ENCODE measurements at places on chromosomes 6 and 20.

DNA sequence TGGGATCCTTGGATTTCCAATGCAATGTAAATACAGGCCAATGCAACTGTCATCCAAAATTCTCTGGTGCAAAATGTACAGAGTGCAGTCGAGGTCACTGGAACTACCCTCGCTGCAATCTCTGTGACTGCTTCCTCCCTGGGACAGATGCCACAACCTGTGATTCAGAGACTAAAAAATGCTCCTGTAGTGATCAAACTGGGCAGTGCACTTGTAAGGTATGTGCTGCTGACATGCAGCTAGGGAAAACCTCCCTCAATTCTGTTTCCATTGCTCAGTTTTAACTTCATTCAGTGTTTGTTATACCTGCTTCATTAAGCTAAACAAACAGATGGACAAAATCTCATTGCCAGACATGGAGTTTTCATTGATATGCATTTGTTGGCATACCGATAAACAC, 397.1 kb downstream of the ARHGAP18 start:
- DNase-seq = no peak

- no peak for DNase-seq
These were observed 461.3 kb downstream of the GJA1 start for GRCh38 chr6:121896771-121897170.

DNA sequence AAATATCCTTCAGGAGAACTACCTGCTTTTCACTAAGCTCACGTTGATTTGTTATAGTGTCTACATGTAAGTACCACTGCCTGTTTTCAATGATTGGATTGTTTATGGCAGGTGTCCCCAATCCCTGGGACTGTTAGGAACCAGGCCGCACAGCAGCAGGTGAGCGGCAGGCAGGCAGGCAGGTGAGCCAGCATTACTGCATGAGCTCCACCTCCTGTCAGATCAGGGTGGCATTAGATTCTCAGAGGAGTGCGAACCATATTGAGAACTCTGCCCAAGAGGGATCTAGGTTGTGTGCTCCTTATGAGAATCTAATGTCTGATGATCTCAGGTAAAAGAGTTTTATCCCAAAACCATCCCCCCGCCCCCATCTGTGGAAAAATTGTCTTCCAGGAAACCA, 303.3 kb downstream of the EYA4 start:
- DNase-seq = no peak

DNA sequence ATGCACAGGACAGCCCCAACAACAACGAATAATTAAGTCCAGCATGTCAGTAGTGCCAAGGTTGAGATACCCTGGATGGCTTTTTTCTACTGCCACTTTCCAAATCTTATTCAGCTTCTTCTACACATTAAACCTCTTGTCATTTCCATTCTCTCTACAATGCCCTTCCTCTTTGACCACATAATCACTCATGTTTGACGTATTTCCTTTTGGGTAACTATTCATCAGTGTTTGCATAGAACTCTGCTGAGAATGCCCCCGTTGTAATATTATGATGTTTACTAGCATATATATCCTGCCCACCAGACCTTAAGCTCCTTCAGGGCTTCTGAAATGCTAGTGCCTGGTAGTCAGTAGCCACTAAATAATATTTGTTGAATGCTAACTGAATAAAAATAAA, 515.3 kb upstream of the RNF217 start:
- DNase-seq = no peak

GRCh38 chr6:134741200-134741536, 208.7 kb downstream of the ALDH8A1 start:
- no peak for DNase-seq

DNA sequence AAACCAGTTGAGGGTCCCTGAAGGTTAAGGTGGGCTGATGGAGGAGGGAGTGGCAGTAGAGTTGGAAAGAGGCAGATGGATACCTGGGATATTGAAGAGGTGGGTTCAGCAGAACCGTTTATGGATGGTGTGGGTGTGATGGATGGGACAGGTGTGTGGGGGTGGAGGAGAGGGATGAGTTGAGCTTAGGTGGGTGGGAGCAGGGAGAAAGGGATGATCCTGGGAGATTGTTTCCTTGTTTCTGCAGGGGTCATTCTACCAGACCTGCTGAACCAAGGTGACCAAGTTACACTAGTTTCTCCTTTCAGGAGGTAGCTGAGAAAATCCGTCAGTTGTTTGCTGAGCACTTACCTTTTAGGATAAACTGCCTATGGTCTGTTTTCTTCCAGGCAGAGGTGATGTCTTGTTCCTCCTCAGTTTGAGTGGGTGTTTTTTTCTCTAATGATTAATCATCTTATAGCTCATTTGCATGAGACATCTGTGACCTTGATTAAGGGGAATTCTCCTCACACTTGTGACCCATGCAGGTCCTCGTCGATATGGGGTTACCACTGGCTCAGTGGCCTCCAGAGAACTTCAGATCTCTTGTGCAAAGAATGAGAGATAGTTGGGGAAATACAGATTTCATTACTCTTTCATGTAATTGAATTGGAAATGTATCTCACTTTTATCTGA, 53.0 kb downstream of the FARS2 start:
- DNase-seq = no peak

DNA sequence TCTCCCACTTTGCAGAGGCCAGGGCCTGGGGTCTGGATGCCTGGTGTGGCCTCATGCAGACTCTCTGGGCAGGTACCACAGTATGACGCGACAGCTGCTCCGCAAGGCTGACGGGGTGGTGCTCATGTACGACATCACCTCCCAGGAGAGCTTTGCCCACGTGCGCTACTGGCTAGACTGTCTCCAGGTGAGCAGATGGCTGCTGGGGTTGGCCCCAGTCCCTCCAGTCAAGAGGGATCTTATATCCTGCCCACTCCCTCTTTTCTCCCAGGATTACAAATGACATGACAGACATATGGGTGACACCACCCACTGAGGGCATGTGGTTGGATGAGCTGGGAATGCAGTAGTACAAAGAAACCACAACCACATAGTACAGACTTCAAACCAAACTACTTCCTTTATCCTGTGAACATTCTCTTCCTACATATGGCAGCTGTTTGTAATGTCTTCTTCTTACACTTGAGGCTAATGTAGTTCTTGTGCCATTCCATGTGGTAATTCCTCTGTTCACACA, 29.9 kb downstream of the RAB44 start:
- peak; percentile 86 for DNase-seq

- DNase-seq = no peak
These were observed at the start of gene MOXD1 for GRCh38 chr6:132400883-132401617. Gene MOXD1 (minus strand): TSS chr6:132401475. CDS start chr6:132401426, 49 bp downstream.

DNA sequence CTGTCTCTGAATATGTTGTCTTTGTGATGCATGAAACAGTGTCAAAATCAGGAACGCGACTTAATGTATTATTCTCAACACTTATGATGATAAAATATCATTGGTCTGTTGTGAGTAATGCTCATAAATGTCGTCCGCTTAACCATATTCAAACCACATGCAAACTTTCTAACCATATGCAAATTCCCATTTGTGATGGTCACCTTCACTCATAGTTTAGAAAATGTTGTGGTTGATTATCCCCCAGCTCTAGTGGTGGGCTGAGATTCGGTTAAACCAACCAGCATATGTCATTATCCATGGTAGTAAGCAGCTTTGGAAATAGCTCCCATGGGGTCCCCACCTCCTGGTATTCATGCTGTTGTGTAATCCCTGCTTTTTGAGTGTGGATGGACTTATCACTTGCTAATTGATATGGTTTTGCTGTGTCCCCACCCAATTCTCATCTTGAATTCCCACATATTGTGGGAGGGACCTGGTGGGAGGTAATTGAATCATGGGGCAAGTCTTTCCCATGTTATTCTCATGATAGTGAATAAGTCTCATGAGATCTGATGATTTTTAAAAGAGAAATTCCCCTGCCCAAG, 360.0 kb upstream of the TSHZ2 start:
- no peak for DNase-seq

DNA sequence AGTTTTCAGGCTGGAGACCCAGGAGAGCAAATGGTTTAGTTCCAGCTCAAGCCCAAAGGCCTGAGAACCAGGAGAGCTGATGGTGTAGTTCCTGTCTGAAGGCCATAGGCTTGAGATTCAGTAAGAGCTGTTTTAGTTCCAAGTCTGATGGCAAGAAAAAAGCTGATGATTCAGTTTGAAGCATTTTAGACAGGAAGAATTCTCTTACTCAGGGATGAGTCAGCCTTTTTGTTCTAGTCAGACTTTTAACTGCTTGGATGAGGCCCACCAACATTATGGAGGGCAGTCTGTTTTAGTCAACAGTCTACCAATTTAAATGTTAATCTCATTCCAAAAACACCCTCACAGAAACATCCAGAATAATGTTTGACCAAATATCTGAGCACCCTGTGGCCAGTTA, 2.5 kb downstream of the ZSCAN26 start:
- DNase-seq = no peak

- DNase-seq = no peak
These were observed 74.7 kb upstream of the TNFAIP3 start for GRCh38 chr6:137792160-137793033.

DNA sequence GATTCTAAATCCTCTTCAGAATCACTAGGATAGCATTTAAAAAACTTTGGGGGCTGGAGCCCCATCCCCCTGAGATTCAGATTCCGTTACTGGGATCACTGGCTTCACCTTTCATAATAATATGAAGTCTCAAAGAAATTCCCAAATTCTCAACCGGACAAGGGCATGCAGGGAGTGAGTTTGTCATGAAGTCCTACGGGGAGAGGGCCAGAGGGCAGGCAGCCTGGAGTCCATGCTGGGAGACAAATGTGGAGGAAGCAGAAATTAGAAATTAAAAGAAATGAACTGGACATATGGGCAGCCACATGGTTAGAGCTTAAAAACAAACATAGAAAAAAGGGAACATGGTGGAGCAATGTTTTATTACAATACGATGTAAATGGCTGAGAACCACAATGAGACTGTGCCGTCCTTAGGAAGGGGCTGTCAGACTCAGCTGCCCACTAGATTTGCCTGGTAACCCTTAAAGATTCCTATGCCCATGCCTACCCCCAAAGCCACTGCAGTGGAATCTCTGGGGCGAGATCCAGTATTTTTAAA, 142.6 kb downstream of the CEBPB start:
- no peak for DNase-seq

- DNase-seq = no peak
These were observed 23.6 kb upstream of the WFDC2 start for GRCh38 chr20:45445805-45446562.

- DNase-seq = peak; percentile 75
These were observed 149.7 kb upstream of the TNFAIP3 start for GRCh38 chr6:137717074-137718073.

DNA sequence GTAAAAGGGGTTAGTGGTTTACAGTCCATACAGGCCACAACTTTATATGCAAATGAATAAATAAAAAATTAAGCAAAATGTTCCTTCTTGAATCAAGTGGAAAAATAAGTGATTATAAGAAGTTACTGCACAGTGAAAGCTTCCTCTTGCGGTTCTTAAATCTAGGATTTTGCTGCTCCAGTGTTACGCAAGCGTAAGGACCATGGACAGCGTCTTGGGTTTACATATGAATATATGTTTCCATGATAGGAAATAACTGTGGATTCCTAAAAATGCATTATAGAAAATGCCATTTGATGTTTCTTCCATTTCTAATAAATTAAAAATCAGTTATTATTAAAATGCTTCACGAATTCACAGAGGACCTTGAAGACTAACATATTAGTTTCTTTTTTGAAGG, 176.6 kb upstream of the POU3F2 start:
- DNase-seq = peak; percentile 47

GRCh38 chr20:48309293-48309692, 518.5 kb downstream of the PREX1 start:
- DNase-seq = no peak

GRCh38 chr20:34709044-34709830, 5.1 kb downstream of the TP53INP2 start:
- DNase-seq = peak; percentile 49

- DNase-seq = no peak
These were observed 361.1 kb downstream of the FARS2 start for GRCh38 chr6:5622276-5623005.

- DNase-seq = no peak
These were observed 102.8 kb upstream of the TFAP2D start for GRCh38 chr6:50610562-50610961.

- peak; percentile 82 for DNase-seq
These were observed 17.3 kb upstream of the TRIM27 start for GRCh38 chr6:28940858-28941683.

- DNase-seq = no peak
These were observed 4.5 kb downstream of the LPIN3 start for GRCh38 chr20:41344938-41345728.

DNA sequence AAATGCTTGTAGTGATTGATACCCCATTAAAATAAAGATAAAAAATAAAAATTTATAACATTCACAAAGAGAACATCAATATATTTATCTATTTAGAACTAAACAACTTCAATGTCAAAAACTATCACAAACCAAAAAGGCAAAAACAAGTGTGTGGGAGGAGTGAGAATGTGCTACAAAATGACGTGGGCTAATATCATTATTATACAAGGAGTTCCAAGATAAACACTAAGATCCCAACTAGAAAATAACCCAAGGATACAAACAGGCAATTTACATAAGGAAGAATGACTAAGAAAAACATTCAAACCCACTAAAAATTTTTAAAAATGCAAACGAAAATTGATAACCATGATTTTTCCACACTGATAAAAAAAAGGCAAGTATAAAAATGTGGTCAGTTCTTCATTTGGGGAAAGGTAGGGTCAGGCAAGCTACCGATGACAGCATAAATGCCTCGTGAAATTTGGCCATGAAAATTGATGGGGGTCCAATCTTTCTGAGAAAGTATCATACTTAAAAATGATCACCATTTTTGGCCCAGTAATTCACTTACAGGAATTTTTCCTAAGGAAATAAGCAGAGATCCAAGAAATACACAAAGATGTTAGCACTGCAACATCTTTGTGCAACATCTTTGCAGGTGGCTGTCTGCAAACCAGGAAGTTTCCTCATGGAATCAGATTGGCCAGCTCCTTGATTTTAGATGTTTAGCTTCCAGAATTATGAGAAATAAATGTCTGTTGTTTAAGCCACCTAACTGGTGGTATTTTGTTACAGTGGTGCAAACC, 140.2 kb downstream of the TMEM200A start:
- no peak for DNase-seq

GRCh38 chr20:49724408-49725223, 10.9 kb upstream of the B4GALT5 start:
- DNase-seq = peak; percentile 26

GRCh38 chr20:48060841-48061720, 275.8 kb upstream of the SULF2 start:
- no peak for DNase-seq

DNA sequence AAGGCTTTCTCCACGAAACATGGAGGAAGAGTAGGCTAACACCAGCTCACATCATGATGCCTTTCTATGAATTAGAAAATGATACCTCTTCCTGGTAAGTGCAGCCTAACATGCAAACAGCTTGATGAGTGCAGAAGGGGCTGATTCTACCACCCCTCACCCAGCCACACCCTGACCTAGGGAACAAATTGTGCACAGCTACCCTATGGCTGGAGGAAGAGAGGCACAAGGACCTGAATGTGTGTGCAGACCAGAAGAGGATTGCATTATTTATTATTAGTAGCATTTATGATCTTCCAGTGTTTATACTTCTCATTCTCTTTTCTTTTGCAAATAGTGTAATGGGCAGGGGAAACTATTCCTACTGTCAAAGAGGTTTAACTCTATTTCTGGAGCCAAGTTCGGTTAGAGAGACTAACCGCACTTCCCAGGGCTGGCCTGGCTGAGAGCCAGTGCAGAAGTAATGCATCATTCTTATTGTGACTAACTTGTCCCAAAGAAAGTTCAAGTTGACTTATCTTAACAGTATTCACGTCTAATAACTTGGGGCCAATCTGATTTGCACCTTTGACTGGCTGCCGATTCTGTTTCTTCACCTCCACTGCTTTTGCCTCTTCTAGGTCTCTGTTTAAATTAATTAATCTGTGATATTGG, 237.5 kb downstream of the CD83 start:
- DNase-seq = peak; percentile 86

GRCh38 chr20:44126445-44126844, 60.5 kb downstream of the JPH2 start:
- no peak for DNase-seq
